ENCODE measurements at places on chromosomes 3 and 15.

DNA sequence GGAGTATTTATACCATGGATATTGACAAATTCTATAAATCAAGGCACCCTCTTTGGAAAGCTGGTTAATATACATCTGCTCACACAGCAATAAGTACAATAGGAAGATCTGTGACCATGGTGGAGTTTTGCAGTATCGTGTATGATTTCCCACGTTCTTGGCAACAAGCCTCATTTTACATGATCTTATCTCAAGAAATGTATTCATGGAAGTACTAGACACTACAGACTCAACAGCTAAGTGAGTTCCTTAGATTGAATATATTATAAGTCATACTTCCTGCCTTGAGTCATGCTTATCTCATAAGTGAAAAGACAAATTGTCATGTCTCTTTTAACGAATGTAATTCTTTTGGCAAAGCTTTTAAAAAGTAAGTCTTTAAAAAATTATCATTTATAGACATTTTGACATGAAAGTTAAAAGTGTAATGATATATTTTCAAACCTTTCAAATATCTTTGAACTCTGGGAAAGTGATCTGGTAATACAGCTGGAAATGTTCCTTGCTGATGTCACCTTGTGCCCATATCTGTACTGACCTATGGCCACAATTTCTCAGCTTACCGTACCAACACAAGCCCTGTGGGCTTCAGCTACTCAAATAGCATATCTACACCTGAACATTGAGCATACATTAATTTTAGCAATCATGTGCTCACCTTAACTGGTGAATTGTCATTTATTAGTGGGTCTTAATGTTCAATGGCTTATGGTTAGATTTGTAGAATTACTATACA lies 130.3 kb upstream of the TMC3 start:
- no peak for DNase-seq

DNA sequence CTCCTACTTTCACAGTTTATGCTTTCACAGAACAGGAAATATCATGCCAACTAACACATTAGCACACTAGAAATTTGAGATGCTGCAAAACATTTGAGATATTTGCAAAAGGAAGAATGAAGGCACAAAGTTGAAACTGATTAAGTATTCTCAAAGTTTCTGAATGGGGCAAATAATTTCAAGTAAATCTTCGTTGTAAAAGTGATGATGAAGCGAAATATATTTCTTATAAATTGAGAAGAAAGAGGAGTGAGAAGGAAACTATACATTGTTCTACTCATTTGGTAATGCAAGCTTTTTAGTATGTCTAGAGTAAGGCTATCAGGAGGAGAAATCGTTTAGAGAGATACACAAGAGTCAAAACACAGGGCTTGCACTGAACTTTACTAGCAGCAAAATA lies 24.3 kb upstream of the LSAMP start:
- no peak for DNase-seq

GRCh38 chr3:57281715-57282114 lies 10.8 kb downstream of the ASB14 start:
- no peak for DNase-seq

GRCh38 chr15:59614153-59614552 lies 2.6 kb downstream of the GCNT3 start:
- no peak for DNase-seq

DNA sequence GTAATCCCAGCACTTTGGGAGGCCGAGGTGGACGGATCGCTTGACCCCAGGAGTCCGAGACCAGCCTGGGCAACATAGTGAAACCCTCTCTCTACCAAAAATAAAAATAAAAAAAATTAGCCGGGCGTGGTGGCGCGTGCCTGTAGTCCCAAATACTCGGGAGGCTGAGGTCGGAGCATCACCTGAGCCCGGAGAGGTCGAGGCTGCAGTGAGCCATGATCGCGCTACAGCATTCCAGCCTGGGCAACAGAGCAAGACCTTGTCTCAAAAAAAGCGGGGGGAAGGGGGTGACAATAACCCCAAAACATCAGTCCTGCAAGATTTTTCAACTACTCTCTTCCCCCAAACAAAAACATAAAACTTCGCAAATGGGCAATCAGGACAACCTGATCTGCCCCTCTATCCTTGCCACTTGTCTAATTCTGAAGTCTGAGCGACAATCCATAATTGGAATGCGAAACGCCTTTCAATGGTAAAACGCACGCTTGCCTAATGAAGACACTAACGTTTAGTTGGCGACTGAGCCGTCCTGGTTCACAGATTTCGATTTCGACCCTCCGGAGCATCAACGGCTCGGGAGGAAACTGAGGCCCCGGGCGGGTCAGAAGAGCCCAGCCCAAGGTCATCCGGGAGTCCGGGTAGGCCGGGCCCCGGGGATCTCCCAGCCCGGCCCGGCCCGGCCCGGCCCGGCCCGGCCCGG lies 868 bp downstream of the BTBD1 start:
- DNase-seq: no peak

DNA sequence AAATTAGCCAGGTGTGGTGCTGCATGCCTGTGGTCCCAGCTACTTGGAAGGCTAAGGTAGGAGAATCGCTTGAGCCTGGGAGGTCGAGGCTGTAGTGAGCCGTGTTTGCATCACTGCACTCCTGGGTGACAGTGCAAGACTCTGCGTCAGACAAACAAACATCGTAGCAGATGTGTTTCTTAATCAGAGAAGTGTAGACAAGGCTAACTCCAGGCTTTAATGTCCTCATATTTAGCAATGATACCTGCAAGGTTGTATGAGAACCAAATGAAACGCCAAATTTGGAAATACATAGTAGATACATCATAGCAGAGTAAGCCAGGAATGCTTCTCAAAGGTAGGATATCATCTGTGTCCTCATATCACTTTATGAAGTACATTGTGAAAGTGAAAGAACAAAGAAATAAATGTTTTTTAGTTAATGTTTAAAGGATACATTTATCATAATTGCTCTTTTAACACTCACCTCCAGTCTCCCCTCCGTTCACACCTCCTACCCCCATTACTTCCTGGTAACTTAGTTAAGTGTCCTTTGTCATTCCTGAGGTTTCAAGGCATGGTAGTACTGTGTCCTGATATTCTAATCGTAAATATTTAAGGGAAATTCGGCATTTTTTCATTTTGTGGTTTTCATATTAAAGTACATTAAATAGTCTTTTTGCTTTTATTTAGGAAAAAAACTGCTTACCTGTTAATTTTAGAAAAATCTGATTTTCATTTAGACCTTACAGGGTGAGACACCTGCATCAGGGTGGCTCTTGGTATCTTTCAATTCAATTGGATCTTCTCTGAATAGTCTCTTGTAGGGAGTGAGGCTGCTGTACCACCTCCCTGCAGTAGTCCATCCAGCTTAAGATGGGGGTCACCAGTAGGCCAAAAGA lies 96.1 kb downstream of the OPA1 start:
- no peak for DNase-seq

- DNase-seq: no peak
Observed at GRCh38 chr15:31169558-31169957, 68.0 kb upstream of the TRPM1 start.

GRCh38 chr15:101391981-101392640 lies 97.1 kb upstream of the SNRPA1 start:
- DNase-seq: no peak

GRCh38 chr3:124504332-124505059 lies 225.8 kb upstream of the UMPS start:
- DNase-seq: no peak

GRCh38 chr15:74994236-74994635 lies 1.1 kb upstream of the SCAMP5 start:
- no peak for DNase-seq

- DNase-seq: no peak
Observed at GRCh38 chr3:177447938-177448337, 250.7 kb upstream of the TBL1XR1 start.

- no peak for DNase-seq
Observed at GRCh38 chr3:78337801-78338211, 1297.9 kb downstream of the ROBO2 start.

DNA sequence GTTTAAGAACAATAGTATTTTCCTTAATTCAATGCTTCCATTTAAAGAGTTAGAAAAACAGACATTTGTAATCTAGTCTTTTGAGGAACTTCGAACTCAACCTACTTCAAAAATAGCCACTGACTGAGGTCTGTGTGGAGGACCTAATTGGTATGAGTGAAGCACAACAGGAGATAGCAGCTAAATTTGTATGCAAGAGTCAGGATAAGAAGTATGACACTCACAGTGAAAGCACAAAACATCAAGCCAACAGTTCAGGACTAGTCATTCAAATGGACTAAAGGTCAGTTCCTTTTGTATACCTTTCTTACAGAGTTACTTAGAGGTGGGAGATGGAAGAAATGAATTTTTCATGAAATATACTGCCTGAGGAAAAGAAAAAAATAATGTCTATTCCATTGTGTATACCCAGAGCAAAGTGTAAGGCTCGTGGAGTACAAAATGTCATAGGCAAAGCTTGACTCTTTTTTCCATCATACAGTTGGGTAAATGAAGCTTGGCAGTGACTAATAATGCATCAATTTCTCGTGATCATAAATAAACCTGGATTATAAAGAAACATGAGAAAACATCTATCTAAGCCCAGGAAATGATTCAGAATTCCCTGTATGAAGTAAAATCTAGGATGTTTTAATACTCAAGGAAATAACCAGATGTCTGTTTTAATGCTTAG lies 1005.2 kb upstream of the CADM2 start:
- no peak for DNase-seq

DNA sequence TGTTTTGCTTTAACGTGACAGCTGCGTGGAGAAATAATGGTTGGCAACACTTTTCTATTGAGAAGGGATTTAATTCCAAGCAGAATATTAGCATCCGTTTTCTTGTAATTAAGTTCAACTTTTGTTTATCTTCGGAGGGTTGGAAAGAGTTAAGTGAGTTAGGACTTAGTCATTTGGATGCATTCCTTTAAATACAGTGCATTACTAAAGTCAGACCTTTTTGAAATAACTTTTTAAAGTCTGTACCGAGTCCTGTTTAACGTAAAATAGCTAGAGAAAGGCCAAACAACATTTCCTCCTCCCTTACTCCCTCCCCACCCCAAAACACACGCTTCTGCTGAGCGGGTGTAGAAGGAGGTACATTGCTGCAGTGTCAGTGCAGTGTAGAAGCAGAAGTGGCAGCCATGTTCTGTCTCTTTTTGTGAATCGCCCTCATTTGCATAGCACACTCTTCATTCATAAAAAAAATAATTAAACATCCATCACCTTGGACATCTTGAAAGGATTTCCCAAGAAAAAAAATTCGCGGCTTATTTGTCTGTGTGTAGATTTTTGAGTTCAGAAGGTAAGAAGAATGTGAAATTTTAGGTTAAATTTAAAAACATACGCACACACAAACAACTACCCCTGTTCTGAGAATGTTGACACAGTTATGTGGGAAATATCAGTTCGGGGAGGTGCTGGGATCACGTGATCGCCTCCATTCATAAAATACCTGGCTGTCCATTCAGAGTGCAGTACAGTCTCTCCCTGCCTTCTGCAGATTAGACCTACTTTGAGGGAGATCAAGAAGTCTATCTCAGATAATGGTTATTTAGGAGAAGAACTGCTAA lies 1.6 kb downstream of the SPRED1 start:
- peak; percentile 45 for DNase-seq

GRCh38 chr15:26201177-26201858 lies 338.2 kb upstream of the ATP10A start:
- DNase-seq: no peak

GRCh38 chr3:140863580-140864009 lies 78.0 kb upstream of the SLC25A36 start:
- peak; percentile 38 for DNase-seq

DNA sequence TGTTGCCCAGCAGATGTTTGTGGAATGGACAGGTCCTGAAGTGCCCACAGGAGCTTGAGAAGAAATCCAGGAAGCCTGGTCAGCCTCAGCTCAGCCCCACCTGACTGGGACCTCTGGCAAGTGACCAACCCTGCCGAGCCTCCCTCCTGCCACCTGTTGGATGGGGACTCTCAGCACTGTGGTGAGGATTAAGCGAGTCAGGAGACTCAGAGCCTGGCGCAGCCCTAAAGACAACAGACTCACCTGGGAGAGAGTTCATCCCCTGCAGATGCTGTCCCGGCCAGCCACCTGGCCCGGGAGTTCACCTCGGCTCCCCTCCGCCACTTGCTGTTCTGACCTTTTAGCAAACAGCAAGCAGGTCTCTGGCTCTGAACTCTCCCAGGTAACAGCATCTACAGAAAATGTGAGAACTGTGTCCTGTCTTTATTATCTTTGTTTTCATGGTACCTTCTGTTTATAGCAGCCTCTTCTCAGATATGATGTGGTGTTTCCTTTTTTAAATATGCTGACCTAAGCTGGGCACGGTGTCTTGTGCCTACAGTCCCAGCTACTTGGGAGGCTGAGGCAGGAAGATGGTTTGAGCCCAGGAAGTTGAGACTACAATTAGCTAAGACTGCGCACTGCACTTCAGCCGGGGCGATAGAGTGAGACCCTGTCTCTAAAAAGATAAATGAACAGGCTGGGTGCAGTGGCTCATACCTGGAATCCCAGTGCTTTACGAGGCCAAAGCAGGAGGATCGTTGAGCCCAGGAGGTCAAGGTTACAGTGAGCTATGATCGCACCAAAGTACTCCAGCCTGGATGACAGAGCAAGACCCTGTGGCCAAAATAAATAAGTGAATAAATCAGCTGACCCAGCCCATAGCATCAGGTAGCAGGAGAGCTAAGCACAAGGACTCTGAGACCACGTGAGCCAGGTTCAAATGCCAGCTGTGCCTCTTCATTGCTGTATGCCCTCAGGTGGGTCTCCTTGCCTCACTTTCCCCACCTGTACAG lies 32.4 kb upstream of the SLC6A6 start:
- DNase-seq: no peak

DNA sequence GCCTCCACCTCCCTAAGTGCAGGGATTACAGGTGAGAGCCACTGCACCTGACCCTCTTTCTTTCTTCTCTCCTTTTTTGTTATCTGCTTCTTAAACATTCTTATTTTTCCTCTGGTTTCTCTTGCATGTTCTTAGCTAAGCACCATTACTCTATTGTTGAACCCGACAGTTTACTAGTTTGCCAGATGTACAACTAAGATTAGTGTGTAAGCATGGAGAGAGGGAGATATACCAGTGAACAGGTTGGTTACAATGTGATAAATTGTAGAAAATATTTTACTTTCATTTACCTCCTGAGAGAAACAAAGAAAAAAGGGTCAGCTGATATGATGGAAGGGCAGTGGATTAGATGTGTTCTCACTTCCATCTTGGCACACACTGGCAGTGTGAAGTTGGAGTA lies 4.9 kb downstream of the HAUS2 start:
- no peak for DNase-seq
